ENCODE measurements at places on chromosomes 5 and 9. TPM values are rescaled to one million over a fixed set of nuclear protein-coding genes. Genes with fewer than 3 reads are reported as not detected.

The FOXD4 gene
- 0.44 TPM for total RNA-seq

The SMIM33 gene
- total RNA-seq: not detected

The CCDC183 gene
- 1.4 TPM for total RNA-seq

The IFNA6 gene
- total RNA-seq: not detected

The CDKN2A gene
- total RNA-seq: 21.2 TPM

The LCN15 gene
- total RNA-seq: not detected

The ZDHHC11B gene
- not detected for total RNA-seq

The AMBP gene
- total RNA-seq: not detected

The PTGER4 gene
- 4.9 TPM for total RNA-seq

The CTNND2 gene
- 2.1 TPM for total RNA-seq

The CDKN2B-AS1 gene
- total RNA-seq: 3.2 TPM

The FBXL7 gene
- 32.6 TPM for total RNA-seq

The SURF4 gene
- 243 TPM for total RNA-seq

The PCDH1 gene
- 10.9 TPM for total RNA-seq

The PCSK5 gene
- 8.9 TPM for total RNA-seq
